ENCODE measurements at places on chromosomes 11 and 22.

DNA sequence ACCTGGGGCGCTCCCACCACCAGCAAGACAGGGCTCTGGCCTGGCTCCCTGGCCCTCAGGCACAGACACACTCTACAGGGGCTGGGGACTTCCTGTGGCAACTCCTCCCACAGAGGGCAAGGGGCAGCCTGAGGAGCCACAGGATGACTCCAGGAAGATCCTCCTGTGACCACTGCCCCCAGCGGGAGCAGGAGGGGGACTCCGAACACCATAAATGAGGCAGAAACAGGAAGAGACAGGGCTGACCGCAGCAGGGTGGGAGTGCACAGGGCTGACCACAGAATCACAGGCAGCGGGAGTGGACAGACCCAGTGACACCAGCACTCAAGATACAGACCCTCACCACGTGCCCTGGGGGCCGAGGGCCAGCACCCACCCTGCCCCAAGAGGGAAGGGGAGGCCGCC, 10.8 kb downstream of the ARAP1 start:
- DNase-seq, result no peak
- H3K4me1 ChIP-seq, result peaks cover 23% of the 10 kb centered on the region
- H3K36me3 ChIP-seq, result no peaks in the 10 kb centered on the region
- H3K27me3 ChIP-seq, result no peaks in the 10 kb centered on the region
- no peak overlapping the region for H3K27ac ChIP-seq

DNA sequence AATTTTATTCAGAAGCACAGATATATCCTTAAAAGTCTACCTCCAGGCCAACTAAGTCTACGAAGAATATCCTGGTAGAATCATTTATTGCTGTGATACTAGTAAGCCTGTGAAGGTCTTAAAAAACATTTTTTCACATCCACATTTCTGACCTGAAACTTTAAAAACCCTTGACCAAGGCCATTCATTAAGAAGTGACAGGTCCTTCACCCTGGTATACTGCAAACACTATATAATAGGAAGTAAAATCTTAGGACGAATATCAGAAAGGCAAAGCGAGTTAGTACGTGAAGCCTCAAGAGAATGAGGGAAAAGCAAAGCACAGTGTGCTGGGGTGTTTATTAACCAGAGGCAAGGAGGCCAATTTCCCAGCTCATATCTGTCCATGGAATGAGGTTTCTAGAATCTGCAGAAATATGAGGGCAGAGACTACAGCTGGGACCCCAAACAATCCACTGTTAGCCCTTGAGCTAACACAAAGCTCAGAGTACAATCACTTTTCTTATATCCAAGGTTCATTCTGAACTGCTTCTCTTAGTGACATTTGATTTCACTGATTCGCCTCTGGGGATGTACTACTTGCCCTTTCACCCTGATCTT, 71.0 kb downstream of the AMBRA1 start:
- H3K4me1 ChIP-seq, result no peaks in the 10 kb centered on the region
- no peaks in the 10 kb centered on the region for H3K27me3 ChIP-seq
- no peak overlapping the region for H3K4me3 ChIP-seq
- no peak overlapping the region for H3K27ac ChIP-seq

GRCh38 chr11:65578134-65578533, 2.3 kb downstream of the EHBP1L1 start:
- no peaks in the 10 kb centered on the region for H3K27me3 ChIP-seq
- H3K4me1 ChIP-seq, result peaks cover 44% of the 10 kb centered on the region
- no peak for DNase-seq
- H3K36me3 ChIP-seq, result peaks cover 34% of the 10 kb centered on the region

GRCh38 chr11:27701355-27702105, 1.3 kb upstream of the BDNF start:
- H3K27me3 ChIP-seq, result peaks cover 30% of the 10 kb centered on the region
- DNase-seq, result no peak
- H3K4me1 ChIP-seq, result peaks cover 19% of the 10 kb centered on the region
- H3K4me3 ChIP-seq, result peak overlapping the region; percentile 40
- H3K27ac ChIP-seq, result no peak overlapping the region

GRCh38 chr22:50734986-50735738, 2.8 kb upstream of the ACR start:
- H3K27ac ChIP-seq, result no peak overlapping the region
- H3K27me3 ChIP-seq, result no peaks in the 10 kb centered on the region
- H3K4me1 ChIP-seq, result peaks cover 3% of the 10 kb centered on the region
- no peak overlapping the region for H3K4me3 ChIP-seq
- no peaks in the 10 kb centered on the region for H3K36me3 ChIP-seq
